ENCODE measurements at places on chromosomes 1 and 21. TPM values are rescaled to one million over a fixed set of nuclear protein-coding genes. Genes with fewer than 3 reads are reported as not detected.

EPS8L3 gene
- 0.56 TPM for polyA plus RNA-seq

KRTAP10-2 gene
- not detected for polyA plus RNA-seq

GRCh38 chr1:225712391-225712790 lies 59.5 kb upstream of the ENAH start:
- no peak for DNase-seq

- DNase-seq: no peak
Observed at GRCh38 chr1:2962946-2963345, 58.3 kb upstream of the ACTRT2 start.

Data from right renal cortex interstitium (tissue), 3 donors.